Mononuclear cell (primary cell): ENCODE measurements at places on chromosomes 5 and 9. TPM values are rescaled to one million over a fixed set of nuclear protein-coding genes. Genes with fewer than 3 reads are reported as not detected.

UNC5A gene
- total RNA-seq, result not detected

MARCOL gene
- total RNA-seq, result not detected

ARHGEF37 gene
- total RNA-seq, result not detected

CTXN3 gene
- total RNA-seq, result not detected

EQTN gene
- not detected for total RNA-seq

C9orf50 gene
- not detected for total RNA-seq
